GF-D8 (cell line): ENCODE measurements at places on chromosomes 11 and 22.

- DNase-seq: peak; percentile 4
Observed at GRCh38 chr11:68821670-68822069, 20.0 kb downstream of the CPT1A start.

DNA sequence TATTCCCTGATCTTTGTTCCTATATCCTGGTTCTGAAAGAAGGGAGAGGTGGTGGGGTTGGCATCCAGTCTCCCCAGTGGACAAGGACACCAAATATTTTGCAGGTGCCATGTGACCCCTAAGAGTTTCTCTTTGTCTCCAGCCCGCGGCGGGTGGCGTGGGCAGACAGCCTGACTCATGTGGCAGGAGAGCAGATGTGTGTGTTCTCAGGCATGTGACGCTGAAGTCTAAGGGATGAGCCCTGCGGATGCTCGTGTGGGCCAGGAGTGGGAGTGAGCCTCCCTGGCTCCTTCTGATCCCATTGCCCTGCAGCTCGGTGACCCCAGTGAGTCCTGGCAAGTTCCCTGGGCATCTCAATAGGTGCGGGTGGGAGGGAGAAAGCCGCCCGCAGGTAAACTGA, 94.8 kb upstream of the TBCEL start:
- no peak for DNase-seq

DNA sequence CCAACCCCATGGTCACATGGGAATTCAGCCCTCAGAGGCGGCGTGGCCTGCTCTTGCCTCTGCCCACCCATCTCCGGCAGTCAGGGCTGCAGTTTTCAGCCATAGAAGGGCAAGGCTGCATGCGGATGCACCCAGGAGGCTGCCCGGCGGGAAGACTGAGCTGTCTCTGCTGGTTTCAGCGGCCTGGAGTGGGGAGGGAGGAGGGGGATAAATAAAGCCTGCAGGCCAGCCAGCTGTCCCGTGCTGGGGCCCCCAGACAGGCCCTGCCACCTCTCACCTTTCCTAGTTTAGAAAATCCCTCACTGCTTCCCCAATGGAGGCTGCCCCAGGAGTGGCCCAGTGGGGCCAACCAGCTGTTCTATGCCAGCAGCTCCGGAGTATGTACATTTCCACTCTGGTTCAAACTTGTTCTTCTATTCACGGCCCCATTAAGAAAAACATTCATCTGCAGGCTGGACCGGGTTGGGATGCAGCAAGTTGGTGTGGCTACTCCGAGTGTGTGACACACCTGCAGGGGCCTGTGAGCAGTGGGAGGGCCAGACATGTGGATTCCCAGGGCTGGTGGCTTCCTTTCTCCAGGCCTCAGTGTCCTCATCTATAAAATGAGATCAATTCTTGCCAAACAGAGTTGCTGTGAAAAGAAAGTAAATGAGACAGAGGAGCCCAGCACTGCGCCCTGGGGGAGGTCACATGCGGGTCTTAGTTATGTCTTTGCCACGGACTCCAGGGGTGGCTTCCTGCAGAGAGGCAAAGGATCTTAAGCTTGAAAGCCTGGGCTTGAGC, 5.0 kb downstream of the MICALL1 start:
- no peak for DNase-seq

GRCh38 chr11:96567667-96568066, 177.9 kb downstream of the JRKL start:
- no peak for DNase-seq

DNA sequence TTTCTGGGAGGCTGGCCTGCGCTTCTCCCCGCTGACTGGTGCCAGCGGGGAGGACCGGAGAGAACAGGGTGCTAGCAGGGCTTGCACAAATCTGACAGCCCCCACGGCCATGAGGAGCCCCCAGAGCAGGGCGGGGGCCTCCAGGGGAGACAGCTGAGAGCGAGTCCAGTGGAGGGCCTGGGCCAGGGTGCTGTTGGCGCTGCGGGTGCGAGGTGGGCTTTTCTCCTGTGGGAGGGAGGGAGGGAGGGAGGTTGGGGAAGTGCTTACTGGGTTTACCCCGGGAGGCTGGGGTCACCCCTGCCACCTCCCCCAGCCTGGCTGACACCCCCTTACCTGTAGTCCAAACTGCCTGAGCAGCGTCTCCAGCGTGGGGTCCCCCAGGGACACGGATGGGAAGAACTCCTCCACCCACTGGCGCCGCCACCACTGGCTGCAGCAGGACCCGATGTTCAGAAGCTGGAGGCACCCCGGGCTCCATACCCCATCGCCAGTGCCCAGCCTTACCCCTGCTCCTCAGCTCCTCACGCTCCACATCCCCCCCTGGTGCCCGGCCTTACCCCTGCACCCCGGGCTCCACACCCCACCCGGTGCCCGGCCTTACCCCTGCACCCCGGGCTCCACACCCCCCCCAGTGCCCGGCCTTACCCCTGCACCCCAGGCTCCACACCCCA, 3.9 kb downstream of the LMF2 start:
- no peak for DNase-seq

GRCh38 chr11:10725907-10726253, 25.2 kb upstream of the CTR9 start:
- no peak for DNase-seq

GRCh38 chr11:13486926-13487660, 8.7 kb downstream of the PTH start:
- DNase-seq: no peak

- no peak for DNase-seq
Observed at GRCh38 chr11:118252688-118253087, 523 bp upstream of the MPZL3 start.

- DNase-seq: no peak
Observed at GRCh38 chr11:102933627-102934026, 21.9 kb downstream of the MMP13 start.

DNA sequence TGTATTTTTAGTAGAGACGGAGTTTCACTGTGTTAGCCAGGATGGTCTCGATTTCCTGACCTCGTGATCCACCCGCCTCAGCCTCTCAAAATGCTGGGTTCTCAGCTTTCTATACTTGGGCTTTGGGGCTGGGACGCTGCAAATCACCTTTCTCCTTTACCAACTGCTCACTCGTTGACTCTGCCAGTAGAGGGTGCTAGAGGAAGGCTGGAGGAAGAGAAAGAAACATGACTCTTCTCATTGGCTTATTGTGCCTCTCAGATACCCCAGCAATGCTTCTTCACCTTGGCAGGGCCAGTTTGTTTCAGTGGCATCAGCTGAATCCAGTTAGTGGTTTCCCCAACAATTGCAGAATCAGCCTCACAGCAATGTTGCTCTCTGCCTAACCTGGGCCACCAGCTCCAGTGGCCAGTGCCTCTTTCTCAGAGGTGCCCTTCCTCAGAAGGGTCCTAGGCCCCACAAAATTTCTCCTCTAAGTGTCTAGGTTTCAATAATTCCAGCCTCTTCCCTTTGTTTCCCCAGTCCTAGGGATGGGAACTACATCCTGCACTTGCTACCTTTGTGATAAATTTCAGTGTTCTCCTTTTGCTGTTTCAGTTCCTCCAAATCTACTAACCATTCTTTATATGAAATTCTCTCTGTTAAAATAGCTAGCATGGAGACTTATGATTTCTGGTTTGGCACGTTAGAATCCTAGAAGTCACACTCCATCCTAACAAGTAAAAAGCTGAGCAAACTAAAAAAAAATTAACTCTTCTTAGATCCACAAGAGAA, 71.5 kb upstream of the VSTM5 start:
- DNase-seq: no peak

DNA sequence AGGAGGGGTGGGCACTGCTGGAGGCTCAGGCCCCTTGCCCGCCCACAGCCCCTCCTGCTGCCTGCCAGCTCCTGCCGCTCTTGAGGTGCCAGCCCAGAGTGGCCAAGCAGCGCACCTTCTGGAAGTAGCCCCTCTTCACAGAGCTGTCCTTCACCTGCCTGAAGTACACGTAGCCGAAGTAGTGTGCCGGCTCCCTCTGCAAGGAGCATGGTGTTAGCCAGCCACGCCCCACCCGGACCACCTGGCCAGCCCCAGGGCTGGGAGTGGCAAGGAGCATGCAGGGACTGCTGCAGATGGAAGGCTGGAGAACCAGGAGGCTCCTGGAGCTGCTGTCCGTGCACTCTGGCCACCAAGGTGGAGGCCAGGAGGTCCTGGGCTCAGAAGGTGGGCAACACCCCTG, 9.6 kb downstream of the DENND6B start:
- DNase-seq: no peak

- DNase-seq: no peak
Observed at GRCh38 chr11:99865951-99866350, 821.1 kb upstream of the ARHGAP42 start.

GRCh38 chr11:2807801-2808241, 77.8 kb downstream of the CDKN1C start:
- no peak for DNase-seq
